NCI-H345 (cell line): ENCODE measurements at places on chromosomes 3 and 15.

GRCh38 chr15:25058080-25058785, 103.4 kb downstream of the SNRPN start:
- DNase-seq, result no peak

GRCh38 chr3:171388527-171388926, 71.7 kb downstream of the TNIK start:
- no peak for DNase-seq

DNA sequence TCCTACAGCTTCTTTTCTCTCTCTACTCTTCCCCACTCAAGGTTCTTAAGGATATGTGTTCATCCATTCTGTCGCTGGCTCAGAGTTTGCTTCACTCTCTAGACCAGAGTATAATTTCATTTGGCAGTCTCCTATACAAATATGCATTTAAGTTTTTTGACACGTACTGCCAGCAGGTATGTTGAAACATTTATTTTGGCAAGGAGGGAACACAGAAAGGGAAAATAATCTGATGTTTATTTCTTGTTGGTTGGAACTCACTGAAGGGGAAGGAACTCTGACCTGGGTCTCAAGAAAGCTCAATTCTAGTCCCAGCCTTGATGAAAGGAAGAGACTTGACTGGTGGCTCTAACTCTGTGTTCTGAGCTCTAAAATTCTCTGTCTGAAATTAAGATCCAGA, 21.6 kb downstream of the FANCD2 start:
- no peak for DNase-seq

- DNase-seq, result no peak
Observed at GRCh38 chr3:178137831-178138230, 398.4 kb upstream of the KCNMB2 start.

DNA sequence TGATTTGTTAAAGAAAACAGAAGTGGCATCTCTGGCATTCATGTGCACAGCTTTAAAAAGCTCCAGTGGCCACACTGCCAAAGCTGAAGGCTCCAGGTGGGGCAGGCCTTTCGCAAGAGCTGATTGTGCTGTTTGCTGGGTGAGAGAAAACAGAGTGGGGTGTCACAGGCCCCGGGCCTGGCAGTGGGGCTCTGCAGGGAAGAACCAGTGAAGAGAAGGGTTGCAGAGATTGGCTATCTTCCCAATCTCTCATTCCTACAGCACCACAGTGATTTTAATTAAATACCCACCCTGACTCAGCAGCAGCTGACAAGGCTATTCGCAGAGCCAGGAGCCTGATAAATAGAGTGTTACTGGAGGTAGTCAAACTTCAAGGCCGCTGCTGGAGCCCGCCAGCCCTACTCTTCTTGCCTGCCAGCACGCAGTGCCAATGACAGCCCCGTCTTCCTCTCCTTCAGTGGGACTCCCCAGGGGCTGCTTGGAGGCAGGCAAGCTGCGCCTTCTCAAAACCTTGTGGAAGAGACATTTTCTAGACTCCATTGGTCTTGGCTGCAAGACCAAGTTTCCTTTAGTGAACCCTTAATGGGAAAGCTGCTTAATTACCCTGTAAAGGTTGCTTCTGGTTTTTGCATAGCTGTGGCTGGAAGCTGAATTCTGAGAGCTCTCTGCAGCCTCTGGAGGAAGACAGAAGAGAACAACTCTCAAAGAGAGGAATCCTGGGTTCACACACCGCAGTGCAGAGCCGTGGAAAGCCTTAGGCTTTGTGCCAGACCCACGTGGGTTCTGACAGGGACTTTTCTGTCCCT, 225.8 kb upstream of the SLCO3A1 start:
- DNase-seq, result no peak

DNA sequence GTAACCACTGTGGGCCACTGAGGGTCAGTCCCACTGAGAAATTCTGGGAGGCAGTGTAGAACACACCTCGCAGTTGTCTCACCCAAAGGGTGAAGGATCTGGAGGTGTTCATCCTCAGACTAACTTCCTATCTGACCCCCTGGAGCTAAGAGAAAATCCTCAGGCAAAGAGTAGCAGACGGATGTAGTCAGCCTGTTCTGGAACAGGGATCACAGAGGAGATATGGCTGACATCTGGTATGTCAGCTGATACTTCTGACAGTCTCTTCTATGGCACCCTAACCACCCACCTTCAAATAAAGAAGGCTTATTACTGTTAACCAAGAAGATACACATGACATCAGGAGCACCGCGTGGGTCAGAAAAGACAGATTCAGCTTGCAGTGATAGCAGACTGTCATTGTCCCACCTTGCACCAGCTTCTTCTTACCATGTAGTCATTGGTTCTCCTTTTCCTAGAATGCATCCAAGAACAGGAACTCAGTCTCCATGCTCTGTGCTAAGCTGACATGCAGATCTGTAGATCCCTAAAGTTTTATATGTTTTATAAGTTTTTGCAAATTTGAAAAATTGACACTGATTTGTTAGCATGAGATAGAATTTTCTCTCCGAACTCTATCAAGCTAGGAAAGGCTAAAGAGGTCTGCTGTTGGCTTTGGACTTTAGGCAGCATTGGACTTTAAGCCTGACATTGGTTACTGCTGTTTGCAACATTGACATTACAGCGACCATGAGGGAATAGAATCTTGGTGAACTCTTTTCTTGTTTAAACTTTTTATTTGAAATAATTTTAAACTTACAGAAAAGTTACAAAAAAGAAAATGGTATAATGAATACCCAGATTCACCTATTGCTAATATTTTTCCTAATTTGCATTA, 60.4 kb downstream of the KBTBD12 start:
- DNase-seq, result no peak

GRCh38 chr3:42214064-42214463, 51.9 kb downstream of the CCK start:
- DNase-seq, result peak; percentile 93

- DNase-seq, result no peak
Observed at GRCh38 chr3:196149375-196149774, 61.8 kb downstream of the ZDHHC19 start.

- DNase-seq, result peak; percentile 16
Observed at GRCh38 chr3:33231756-33232465, 13.3 kb upstream of the SUSD5 start.

DNA sequence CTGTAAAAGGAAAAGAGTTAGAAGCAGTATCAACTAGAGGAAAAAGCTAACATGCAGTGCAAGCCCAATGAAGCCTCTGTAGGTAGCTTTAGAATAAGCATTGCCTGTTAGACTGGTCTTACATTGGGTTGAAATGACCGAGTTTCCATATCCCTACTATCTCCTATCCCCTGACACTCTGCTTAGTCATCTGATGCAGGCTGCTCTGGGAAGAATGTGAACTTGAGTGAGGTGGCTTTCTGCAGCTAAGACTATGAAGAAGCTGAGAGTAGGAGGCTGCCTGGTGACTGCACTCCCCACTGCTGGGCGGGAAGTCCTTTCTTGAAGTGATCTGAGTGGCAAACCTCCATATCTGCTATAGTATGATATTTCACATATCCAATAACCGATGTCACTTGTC, 64.7 kb downstream of the OXSM start:
- DNase-seq, result no peak
